ENCODE measurements at places on chromosomes 2 and 18. TPM values are rescaled to one million over a fixed set of nuclear protein-coding genes. Genes with fewer than 3 reads are reported as not detected.
A peak's percentile ranks its signal among the peaks of the same experiment; 100 is the strongest.

- peak; percentile 72 for DNase-seq
Observed at GRCh38 chr2:55966401-55967118, 43.0 kb upstream of the EFEMP1 start.

DNA sequence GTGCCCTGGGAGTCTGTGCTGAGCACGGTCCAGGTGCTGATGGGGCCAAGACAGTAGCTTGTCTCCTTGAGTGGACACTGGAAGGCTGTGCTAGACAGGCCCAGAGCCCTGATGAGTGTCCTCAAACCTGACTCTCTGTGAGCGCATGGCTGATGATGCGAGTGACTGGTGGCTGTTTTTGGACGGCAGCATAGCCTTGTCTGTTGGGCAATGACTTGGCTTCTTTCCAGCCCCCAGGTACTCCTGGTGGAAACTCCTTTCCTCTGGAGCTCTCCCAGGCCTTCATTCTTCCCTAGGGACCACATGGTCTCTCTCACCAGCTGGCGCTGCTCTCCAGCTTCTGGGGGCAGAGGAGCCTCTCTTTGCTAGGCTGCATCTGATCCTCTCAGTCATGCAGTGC is 207.6 kb upstream of the SMIM21 start:
- DNase-seq = no peak

GRCh38 chr2:144518748-144519596 is 947 bp downstream of the ZEB2 start:
- no peak for DNase-seq

- peak; percentile 29 for DNase-seq
Observed at GRCh38 chr2:225282858-225283710, 116.4 kb upstream of the NYAP2 start.

Gene TMEM37
- polyA plus RNA-seq = 10.3 TPM

Gene VWA3B
- polyA plus RNA-seq = 0.07 TPM

Gene CCDC102B
- polyA plus RNA-seq = 0.99 TPM
